ENCODE measurements at places on chromosomes 2 and 18.

DNA sequence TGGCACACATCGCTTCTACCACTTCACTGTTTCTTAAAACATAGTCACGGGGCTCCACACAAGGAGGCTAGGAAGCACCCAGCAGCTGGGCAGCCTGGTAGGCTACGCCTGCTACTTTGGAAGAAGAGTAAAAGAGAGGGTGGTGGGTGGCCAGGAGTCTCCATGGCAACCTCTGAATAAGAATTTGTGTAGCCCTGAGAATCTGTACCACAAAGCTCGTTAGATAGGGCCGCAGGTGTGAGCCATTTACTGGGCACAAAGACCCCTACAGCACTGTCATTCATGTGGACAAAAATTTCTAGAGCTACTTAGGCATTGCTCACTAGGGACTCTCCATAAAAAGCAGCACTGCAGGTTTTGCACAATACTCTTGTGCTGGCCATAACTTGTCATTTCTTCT, 166.4 kb upstream of the MSH6 start:
- no peak for DNase-seq

GRCh38 chr2:98385050-98385699, 38.9 kb downstream of the CNGA3 start:
- DNase-seq = peak; percentile 79

DNA sequence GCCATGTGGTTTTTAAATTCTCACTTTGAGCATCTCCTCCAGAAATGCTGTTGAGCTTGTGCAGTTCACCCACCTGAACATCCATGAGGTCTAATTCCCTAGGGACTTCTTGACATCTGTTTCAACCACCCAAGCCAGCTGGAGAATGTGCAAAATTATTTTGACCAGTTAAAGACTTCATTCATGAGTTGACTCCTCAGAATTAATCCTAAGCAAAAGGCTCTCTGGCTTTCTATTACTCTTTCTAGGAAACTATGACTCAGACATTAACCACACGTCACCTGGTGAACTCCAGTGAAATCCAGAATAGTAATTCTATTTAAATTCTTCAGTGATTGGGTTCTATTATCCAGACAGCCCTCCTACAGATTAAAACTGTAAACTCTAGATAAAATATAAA, 247.5 kb downstream of the NBAS start:
- DNase-seq = peak; percentile 22

DNA sequence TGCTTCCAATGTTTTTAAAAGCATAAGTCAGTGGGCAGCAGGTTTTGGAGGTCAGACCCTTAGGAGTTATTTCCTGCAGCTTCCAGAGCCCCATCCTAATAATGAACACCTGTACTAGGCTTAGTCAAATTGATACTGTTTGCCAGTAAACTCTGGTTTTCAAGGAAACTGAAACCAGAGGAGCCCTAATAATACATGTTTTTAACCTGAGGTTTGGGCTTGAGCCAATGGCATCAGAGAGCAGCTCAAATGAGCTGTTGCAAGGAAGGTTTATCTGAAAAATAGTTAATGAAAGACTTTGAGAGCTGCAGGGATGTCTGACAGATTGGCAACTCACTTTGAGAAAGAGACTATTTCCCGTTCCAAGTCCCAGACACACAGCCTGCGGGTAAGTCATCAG, 54.6 kb downstream of the DCC start:
- no peak for DNase-seq

GRCh38 chr2:128808462-128809258, 490.0 kb upstream of the HS6ST1 start:
- no peak for DNase-seq

DNA sequence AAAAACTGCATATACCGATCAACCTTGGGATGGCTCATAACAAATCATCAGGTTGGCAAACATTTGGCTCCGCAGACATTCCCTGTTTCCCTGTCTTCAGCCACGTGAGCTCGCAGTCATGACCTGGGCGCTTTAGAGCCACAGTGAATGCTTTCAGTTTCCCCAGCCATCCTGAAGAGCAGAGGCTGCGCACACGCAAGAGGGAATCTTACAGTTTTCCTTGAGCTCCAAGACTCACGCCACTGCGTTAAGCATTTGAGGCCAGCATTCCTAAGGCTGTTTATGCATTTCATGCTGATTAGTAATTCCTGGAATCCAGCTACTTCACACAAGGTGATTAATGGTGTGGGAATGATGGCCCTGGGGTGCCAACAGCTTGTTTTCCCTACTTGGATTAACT, 95.1 kb downstream of the MTCL1 start:
- DNase-seq = no peak

- DNase-seq = no peak
These were observed 568.1 kb upstream of the CRIM1 start for GRCh38 chr2:35787302-35788031.

GRCh38 chr2:124145982-124146381, 120.9 kb downstream of the CNTNAP5 start:
- DNase-seq = no peak

- DNase-seq = peak; percentile 92
These were observed 223.9 kb downstream of the MYT1L start for GRCh38 chr2:2107141-2107540.

GRCh38 chr2:19815746-19816145, 86.0 kb downstream of the TTC32 start:
- DNase-seq = no peak

GRCh38 chr2:121284463-121285449, at the start of gene TFCP2L1:
TSS of gene TFCP2L1 (minus strand) at chr2:121285202. CDS start at chr2:121285109, 93 bp downstream.
- DNase-seq = no peak

GRCh38 chr2:65017335-65017734, 28.1 kb downstream of the SLC1A4 start:
- DNase-seq = no peak

- DNase-seq = no peak
These were observed 83.9 kb downstream of the RPE start for GRCh38 chr2:210086292-210086691.

DNA sequence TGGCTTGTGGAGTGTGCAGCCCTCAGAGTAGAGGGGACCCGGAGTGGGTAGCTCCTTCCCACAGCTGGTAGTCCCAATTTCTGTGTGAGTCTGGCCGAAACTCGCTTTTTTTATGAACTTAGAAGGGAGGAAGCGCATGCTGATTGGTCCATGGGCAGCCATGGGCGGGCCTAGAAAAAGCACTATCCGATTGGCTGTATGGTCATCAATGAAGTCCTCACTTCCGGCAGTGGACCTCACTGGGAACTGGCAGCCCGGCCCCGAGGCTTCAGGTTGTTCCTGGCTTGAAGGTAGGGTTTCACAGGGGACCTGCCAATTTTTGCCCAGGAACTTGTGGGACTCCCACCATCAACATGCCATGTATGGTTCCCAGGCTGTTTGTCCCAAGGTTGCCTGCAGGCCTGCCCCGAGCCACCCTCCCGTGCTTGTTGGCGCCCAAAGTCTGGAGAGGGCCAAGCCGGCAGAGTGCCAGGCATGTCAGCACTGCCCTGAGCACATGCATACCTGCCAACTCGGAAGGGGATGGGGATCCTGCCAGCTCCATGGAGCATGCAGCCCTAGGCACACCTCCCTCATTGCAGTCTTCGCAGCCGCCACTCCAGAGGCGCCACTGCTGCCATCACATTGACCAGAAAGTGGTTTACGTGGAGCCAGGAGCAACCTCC, 98.5 kb downstream of the ATP9B start:
- no peak for DNase-seq

GRCh38 chr2:6343076-6343475, 522.6 kb downstream of the CMPK2 start:
- no peak for DNase-seq

DNA sequence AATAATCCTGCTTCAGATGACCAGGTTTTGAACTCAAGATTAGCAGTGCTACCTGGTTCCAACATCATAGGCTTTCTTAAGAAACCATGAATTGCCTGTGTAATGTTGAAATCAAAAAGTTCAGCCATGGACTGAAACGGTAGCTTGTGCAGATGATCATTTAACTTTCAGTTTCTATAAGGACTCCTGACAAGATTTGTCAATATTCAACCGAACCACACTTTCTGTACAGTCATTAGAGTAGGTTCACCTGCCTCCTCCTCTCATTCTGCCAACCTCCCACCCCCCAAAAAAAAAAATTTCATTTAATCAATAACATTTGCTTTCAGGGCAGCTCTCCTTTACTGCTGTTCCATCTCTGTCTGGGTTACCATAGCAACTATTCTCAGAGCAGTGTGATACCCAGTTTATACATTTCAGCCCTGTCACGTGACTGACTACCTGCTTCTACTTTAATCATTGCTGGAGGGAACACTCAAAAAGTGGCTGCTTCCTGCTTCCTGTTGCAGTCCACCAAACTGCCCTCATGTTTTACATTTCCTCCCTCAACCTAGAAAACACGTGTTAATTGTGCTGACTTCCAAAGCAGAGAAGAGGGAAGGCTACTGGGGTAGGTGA, 275.5 kb downstream of the SS18 start:
- DNase-seq = no peak
